ENCODE measurements at places on chromosomes 5 and 9.
A peak's percentile ranks its signal among the peaks of the same experiment; 100 is the strongest.

GRCh38 chr9:124590889-124591641 is 83.9 kb upstream of the NR5A1 start:
- DNase-seq = no peak

GRCh38 chr5:18792145-18792544 is 1157.9 kb downstream of the TAF11L14 start:
- DNase-seq = peak; percentile 36

DNA sequence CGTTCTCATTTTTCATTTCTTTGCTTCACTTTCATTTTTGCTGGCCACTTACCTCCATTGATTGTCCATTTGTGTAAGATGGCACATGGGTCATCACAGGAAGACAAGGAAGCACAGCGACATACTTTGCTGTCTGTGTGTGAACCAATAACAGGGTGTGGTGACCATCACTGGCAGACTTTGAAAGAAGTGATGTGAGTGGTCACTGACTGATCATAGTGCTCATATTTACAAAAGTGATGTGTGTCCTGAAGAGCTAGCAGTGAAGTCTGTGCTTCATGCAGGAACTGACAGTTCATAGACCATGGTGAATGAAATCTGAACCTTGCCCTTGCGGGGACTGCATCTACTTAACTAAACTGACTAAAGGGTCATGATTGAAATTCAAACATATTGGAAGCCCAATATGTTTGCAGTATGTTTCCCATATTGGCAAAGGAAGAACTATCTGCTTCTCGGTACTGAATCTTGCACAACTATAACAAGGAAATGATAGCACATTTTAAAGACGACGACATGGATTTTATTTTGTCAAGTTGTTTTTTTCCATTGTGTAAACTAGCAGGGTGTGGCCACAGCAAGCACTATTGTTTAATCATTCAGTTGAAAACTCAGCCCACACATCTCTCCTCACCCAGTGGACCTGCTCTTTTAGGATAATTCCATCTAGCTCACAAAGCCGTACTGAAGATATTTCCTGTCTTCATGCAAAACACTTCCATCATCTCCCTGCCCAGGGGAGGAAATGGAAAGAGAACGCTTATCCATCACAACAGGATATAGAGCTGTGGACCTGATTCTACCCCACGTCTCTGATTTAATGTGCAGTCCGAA is 232.0 kb upstream of the ANKRD55 start:
- no peak for DNase-seq

- no peak for DNase-seq
Measured at GRCh38 chr9:99078717-99079116, 26.2 kb upstream of the TGFBR1 start.

- no peak for DNase-seq
Measured at GRCh38 chr5:163384669-163385068, 52.7 kb upstream of the CCNG1 start.

DNA sequence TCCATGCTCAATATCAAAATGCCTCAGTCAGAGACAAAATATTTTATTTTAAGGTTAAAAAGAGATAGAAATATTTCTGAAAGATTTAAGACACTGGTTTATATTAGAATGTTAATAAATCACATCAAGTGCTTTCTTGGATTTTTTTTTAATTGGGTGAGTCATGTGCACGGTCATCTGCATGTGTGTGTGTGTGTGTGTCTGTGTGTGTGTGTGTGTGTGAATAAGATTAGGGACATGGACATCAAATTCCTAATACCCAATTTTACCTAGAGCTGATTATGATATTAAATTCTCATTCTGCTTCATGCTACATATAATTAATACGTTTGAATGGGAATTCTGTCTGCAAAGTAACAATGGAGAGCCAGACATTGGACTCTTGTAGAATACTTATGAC is 122.9 kb downstream of the BASP1 start:
- no peak for DNase-seq

DNA sequence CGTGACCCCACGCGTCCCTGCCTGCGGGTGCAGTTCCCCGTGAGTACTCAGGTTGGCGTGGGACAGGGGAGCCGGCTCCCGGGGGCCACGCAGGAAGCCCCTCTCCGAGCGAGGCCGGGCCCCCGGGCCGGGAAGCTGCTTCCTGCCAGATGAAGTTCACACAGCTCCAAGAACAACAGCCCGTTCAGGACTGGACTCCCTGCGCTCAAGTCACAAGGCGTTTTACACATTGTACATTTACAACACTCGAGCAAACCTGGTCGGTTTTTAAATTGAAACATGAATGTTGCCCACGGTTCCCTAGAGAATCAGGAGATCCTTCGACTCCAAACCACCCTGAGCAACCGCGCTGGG is 22.4 kb downstream of the SLC9A3 start:
- DNase-seq = no peak

DNA sequence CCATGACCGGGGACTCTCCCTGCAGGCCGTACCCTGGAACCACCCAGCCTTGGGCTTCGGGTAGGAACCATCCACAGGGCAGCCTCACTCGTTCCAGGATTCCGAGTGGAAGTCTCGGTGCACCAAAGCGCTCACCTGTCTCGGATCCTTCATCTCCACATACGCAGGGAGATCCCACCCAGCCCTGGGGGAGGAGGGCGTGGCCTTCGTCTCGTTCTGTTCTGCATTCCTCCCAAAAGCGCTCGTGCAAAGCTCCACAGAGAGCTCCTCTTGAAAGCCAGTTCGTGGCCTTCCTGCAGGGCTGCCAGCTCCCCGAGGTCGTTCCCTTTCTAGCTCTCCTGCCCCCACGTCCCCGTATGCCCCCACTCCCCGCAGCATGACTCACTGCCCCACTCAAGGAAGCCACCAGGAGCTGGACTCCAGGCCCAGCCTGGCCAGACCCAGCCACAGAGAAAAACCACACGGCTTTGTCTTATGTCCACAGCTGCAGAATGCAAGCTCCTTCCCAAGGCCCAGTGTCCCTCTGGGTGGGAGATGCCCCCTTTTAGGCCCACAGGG is 65.0 kb upstream of the SARDH start:
- no peak for DNase-seq

GRCh38 chr5:73297430-73297829 is 124.4 kb downstream of the TMEM174 start:
- no peak for DNase-seq

GRCh38 chr9:79684711-79685575 is 113.2 kb downstream of the TLE4 start:
- no peak for DNase-seq

GRCh38 chr5:78405829-78406750 is 45.7 kb downstream of the SCAMP1 start:
- no peak for DNase-seq

DNA sequence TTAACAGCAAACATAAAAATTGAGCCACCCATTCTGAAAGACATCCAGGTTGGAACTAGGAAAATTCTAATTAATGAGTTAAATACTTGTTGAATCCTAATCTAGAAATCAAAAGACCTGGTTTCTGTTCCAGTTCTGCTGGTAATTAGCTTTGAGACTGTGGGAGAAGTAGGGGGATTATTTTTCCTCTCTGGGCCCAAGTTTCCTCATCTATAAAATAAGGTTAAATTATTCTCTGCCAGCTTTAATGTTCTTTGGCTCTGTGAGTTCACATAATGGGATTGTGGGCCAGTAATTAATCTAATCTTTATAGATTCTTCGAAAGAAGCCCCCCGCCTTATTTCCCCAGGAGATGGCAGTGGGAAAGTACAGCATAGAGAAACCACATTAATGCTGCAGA is 104.6 kb downstream of the ENC1 start:
- no peak for DNase-seq

DNA sequence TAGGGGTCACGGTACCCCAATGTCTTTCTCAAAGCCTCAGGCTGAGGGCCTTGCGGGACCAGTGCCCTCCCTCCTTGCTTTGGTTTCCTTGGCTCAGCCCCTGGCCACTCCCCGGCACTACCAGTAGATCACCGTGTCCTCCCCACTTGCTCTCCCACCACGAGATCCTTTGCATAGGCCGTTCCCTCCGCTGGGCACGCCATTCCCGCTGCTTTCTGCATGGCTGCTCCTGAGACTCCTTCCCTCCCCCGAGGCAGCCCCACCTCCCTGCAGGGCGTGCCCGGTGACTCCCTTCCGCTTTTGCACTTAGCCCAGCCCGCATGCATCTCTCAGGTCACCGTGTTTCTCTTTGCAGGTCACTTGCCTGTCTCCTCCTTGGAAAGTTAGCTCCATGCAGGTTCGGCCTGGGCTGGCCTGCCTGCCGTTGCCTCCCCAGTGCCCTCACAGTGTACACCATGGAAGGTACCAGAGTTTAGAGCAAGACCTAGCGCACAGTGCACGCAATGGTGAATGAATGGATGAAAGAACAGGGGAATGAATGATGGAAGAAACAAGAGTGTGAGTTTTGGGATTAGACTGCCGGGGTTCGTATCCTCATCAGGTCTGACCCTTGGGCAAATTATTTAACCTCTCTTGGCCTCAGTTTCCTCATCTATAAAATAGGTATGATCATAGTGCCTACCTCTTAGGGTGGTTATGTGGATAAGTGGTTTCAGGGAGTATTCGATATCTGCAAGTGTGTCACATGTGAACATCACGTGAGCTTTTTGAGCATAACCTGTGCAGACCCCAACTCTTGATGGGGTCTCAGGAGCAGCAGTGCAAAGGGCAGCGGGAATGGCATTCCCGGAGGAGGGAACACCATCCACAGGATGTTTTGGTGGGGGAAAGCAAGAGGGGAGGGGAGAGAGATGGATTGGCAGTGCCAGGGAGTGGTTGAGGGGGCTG is 214.3 kb downstream of the C9orf50 start:
- no peak for DNase-seq

DNA sequence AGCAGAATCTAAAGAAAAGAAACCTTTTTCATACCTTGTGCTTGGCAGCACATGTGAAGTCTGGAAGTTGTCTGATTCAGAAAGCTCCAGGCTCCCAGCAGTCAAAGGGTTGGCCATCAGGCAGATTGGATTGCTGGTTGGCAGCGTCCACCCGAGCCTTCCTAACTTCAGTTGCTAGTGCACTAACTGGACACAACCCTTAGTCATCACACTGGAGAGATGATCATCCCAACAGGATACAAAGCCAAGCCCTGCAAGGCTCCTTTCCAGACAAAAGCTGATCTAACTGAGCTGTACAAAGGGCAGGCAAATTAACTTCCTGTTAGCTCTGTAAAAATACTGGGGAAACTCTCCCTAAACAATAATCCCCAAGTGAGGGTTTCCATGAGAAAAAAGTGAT is 185.6 kb downstream of the SNX18 start:
- no peak for DNase-seq

GRCh38 chr5:111214052-111214742 is 10.0 kb upstream of the CAMK4 start:
- DNase-seq = no peak

DNA sequence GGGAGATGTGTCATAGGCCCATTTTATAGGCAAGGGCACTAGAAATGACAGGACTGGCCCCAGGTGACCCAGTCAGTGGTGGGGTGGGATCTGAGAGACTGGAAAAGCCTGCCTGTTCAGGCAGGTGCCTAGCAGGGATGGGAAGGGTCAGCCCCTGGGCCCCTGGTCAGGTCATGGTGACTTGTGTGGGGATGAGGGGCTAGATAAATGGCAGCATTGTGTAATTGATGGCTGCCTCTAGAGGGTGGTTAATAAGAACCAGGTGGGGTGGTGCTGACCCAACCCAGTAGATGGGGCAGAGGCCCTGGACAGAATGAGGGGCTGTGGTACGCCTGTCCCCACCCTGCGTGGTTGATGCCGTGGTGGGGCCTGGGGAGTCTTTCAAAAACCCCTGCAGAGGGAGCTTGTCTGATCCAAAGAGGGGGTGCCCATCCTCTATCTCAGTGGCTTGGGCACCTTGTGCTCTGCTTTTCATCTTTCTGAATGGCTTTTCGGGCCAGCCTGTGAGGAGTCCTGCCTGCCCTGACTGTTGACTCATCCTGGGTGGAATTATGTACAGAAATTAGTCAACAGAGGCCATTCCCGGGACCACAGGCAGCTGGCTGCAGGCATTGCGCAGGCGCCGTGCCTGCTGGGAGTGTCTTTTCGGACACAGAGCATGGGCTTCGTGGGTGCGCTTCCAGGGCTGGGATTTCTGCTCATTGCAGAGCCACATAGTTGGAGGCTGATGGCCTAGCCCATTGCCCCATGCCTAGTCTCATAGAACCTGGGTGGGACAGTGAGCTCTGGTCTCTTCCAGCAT is 93.6 kb upstream of the PITX1 start:
- DNase-seq = no peak

- DNase-seq = no peak
Measured at GRCh38 chr5:122607818-122608217, 167.1 kb upstream of the SNX2 start.

DNA sequence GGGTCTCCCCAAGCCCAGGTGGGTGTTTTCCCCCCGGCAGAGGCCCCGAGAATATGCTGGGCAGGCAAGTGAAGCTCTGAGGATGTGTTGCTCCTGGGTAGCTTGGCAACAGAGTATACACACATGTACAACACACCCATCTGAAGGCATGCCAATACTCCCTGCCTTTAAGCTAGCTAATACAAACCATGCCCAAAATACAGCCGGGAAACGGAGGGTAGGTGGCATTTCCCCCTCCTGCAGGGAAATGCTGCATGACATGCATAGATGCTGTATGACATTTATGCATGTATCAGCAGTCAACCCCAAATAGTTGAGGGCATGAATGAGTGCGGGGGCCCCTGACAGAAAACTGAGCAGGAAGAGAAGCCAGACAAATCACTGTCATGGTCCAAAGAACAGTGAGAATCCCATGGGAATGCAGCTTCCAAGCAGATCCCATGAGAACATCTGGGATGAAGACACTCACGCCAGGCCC is 614.1 kb downstream of the EBF1 start:
- no peak for DNase-seq

DNA sequence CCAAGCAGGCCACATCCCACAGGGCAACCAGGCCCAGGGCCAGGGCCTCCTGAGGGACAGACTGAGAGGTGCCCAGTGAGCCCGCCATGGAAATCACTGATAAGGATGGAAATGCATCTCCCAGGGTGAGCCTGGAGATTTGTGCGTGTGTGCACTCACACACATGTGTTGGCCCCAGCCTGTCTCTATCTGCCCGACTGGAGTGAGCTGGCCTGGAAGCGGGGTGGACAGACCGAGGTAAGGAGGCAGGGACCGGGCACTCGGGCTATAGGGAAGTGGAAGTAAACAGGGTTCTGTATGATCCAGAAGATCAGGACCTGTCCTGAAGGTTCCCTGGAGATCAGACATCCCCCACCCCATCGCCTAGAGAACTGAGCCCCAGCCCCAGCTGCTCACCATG is 17.4 kb downstream of the GFI1B start:
- no peak for DNase-seq

GRCh38 chr5:160327818-160328217 is 15.5 kb upstream of the CCNJL start:
- no peak for DNase-seq

- DNase-seq = no peak
Measured at GRCh38 chr5:15285901-15286583, 213.9 kb upstream of the FBXL7 start.

- DNase-seq = no peak
Measured at GRCh38 chr5:174284873-174285272, 239.4 kb downstream of the NSG2 start.

DNA sequence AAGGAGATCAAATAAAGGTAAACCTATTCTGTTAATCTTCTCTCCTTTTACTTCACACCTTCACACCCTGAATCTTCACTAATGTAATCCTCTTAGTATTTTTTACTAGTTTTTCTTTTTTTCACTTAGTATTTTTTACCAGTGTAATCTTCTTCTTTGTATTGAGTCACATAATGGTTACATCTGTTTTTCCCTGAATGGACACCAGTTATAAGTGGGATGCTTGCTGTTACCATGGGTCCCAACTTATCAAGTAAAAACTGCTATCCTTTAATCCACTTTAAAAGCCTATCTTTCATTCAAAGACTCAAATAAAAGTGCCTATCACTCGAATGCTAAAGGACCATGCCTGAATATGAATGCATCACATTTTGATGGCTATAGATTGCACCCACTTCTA is 15.1 kb downstream of the ZFAND5 start:
- DNase-seq = no peak

GRCh38 chr5:176485176-176485575 is 37.0 kb downstream of the FAF2 start:
- DNase-seq = no peak
